ENCODE measurements at places on chromosomes 2 and 18.

DNA sequence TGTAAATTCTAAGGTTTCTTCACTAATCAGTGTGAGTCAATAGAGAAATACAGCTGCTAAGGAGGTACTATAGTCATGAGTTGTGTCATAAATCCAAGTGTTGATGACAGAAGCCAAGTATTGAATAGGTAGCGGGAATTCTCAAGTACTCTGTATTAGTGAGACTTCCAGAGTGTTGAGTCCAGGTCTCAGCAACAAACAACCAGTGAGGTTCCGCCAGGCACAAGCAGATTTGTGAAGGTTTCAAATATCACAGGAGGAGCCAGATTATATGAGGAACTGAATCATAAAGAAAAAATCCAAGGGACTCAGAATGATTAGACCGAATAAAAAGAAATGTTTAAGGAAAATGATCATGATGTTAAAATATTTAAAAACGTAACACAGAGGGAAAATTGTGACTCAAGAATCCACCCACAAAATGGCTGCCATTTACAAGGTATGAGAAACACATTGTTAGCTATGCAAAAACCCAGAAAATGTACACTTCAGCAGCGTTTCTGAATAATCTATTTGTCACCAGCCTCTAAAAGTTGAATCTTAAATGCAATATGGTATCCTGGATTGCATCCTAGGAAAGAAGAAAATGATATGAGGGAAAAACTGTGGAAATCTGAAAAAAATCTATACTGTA lies 27.3 kb upstream of the EVA1A start:
- peak; percentile 91 for DNase-seq

GRCh38 chr2:96733931-96734330 lies 5.9 kb downstream of the LMAN2L start:
- DNase-seq: no peak

DNA sequence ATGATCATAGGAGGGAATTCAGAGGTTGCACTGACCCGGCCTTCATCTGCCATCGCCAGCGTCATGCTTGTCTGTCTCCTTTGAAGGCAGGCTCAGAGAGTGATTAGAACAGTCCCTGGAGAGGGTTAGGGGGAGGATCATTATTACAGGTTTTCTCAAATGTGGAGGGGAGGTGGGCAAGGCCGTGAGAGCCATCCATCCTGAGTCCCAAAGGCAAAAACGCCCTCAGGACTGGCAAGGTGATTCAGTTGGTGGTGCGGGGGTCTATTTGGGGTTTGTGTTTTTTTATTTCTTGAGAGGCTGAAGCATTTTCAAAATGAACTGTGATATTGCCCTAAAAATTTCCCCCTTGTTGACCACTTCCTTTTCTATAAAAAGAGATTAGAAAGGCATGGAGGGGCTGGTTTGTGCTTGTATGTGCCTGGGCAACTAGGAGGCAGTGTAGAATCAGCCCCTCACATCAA lies 39.3 kb upstream of the GYPC start:
- no peak for DNase-seq

DNA sequence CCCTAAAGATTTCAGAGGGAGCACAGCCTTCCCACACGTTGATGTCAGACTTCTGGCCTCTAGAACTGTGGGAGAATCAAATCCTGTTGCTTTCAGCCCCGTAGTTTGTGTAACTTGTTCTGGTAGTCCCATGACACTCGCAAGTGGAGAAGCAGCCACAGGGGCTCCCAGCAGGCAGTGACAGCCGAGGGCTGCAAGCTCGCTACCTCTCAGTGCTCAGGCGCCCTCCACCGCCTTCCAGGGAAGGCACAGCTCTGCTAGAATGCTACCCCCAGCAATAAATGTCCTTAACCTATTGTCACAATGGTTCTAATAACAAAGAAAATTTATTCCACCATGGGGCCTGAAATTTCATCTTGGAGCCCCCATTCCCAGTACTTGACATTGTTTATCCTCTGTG lies 143.1 kb upstream of the ZNF236 start:
- DNase-seq: no peak

- no peak for DNase-seq
These were observed 115.9 kb upstream of the ASB18 start for GRCh38 chr2:236380051-236380612.

DNA sequence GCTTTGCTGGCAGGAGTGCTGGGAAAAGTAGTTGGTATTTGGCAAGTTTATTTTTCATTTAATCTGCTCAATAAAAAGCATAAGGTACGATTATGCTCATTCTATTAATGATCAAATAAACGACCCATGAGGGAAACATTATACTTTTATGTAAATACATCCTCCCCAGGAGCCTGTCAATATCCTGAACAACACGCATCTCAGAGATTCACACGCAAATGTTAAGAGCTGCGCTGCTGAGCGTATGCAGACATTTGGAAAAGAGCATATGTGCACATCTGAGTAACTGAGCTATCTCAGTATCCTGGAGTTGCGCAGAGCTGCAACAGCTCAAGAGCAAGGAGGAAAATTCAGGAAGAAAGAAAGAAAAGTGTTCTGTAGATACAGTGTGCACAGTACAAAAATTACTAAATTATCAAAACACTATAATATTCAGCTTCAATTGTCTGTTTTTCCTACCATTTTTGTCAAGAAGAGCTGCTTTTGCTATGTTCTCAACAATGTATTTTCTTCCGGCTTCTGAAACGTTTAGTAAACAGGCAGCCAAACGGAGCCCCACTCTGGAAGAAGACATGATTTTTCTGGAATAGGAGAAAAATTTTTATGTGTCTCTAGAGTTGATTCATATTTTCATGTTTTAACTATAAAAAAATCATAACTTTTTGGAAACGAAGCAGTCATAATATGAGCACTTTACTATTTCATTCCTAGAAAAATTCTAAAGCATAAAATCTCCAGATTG lies 2.4 kb downstream of the FTCDNL1 start:
- no peak for DNase-seq

DNA sequence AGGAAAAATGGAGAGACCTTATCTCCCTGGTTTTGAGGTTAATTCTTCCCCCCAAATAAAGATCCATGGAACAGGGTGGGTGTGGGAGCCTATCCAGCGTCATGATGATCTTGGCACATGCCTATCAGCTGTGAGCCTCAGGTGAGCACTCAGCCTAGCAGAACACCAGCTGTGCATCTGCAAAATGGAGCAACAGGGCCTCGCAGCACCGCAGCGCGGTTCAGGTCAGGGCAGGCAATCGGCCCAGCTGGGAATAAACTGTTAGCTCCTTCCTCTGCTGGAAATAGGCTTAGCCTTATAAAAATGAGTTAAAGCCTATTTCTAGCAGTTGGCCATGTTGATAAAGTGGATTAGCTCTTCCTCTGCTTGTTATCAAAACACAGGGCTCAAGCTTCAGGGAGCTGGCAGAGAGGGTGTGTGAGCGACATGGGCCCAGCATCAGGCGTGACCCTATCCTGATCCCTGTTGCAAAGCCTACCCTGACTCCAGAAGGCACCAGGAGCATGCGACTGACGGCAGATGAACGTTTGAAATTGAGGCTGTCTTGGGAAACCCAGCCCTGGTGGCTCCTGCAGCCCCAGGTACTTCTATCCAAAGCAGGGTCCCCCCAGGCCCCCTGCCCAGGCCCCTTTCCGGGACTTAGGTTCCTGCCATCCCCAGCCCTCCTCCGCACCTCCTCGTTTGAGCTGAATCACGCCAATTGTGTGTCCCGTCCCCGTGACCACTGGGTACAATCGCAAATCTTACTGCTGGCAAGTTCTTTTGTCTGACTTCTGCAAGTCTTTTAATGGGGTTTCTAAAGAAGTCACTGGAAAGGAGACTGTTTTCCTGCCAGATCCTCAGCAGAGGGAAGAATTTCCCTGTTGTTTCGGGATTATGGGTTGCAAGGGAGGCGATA lies 35.4 kb downstream of the ARHGEF4 start:
- no peak for DNase-seq

GRCh38 chr2:30684996-30685395 lies 122.2 kb downstream of the CAPN13 start:
- DNase-seq: no peak

DNA sequence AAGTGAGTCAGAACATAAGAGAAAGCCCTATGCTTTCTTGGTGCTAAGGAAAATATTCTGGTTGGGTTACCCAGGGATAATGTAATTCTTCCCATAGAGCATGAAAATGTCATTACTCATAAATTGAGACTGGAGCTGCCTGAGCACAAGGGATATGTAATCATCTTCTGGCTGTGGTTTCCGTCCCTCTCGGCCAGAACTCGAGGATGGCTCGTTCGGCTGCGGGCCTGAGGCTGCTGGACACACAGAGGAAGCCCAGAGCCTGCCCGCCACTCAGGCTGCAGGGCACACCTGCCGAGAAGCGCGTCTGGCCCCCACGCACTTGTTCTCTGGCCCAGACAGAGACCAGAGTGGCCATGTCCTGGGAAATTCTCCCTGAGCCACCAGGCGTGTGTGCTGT lies 104.9 kb downstream of the ASAP2 start:
- DNase-seq: peak; percentile 76

DNA sequence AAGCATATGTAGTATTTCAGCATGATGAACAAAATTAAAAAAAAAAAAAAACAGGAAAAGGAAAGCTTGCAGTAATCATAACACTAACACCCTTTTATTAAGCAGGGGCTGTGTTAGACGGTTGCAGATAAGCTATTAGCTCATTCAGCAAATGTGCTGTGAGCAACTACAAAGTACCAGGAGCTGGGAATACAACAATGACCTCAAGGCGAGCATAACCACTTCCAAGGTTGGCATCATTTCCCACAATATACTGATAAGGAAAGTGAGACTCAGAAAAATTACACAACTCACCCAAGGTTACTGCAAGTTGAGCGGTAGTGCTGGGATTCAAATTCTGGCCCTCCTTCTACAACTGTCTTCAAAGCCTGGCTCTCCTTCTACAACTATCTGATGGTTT lies 38.2 kb upstream of the ACTR3 start:
- DNase-seq: no peak

GRCh38 chr2:192373754-192374153 lies 179.0 kb upstream of the TMEFF2 start:
- DNase-seq: no peak

GRCh38 chr2:226057914-226058313 lies 658.4 kb downstream of the NYAP2 start:
- DNase-seq: no peak

Measured in HS-5 (cell line).